ENCODE measurements at places on chromosomes 12 and 14.

- no peak for DNase-seq
These were observed 222.2 kb downstream of the ERC1 start for GRCh38 chr12:1213205-1213604.

GRCh38 chr14:103638594-103638993 is 9.6 kb downstream of the KLC1 start:
- no peak for DNase-seq

GRCh38 chr14:99604766-99605298 is 825 bp upstream of the CCDC85C start:
- no peak for DNase-seq

- DNase-seq = no peak
These were observed 47.9 kb upstream of the NTF3 start for GRCh38 chr12:5384015-5384414.

GRCh38 chr12:65845751-65846537 is 21.7 kb downstream of the HMGA2 start:
- no peak for DNase-seq

DNA sequence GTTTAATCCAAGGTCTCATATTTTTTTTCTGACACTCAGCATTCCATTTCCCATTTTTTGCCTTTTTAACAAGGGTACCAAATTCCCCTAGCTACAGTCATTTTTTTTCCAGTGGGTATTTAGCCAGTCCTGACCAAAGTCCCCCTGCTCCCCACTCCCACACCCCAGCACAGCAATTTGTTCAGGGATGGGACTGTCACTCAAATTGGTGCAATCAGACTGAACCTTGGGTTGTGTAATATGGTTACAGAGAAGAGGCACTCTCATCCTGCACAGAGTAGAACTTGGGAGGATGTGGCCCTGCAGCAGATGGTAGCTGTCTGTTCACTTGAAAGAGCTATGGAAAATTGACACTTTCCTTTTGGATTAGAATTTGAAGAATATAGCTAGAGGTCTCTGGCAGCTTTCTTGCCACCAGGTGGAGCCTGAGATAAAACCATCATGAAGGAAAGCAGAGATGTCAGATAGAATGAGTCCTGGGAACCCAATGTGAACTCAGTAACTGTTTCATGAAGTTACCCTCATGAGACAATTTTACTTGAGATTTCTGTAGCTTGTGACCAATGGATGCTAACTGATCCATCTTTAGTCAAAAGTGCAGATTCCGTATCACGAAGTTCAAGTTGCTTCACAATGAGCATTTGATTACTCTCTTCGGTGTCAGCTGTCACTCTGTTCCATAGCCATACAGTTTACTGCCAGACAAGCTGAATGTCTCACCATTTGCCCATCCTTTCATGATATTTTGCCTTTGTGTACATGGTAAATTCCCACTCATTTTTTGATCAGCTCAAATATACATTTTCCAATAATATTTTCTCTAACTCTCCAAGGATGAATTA is 394.0 kb upstream of the SYT1 start:
- DNase-seq = peak; percentile 42

DNA sequence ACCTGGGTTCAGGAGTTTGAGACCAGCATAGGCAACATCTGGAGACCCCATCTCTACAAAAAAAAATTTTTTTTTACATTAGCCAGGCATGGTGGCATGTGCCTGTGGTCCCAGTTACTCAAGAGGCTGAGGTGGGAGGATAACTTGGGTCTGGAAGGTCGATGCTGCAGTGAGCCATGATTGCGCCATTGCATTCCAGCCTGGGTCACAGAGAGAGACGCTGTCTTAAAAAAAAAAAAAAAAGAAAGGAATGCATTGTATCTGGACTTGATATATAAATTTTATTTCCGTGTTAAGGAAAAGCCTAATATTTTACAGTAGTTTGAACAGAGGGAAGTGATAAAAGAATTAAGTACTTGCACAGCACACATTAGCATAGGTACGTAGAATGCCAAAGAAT is 97.2 kb downstream of the ZC3H14 start:
- no peak for DNase-seq

GRCh38 chr12:96677363-96677762 is 188.0 kb downstream of the CFAP54 start:
- no peak for DNase-seq

- no peak for DNase-seq
These were observed 18.7 kb downstream of the ZFYVE21 start for GRCh38 chr14:103734081-103734888.

GRCh38 chr12:119178544-119179334 is at the start of gene HSPB8:
Gene HSPB8, plus strand, starts transcription at chr12:119178931. Its CDS starts 382 bp downstream, at chr12:119179313.
- no peak for DNase-seq

GRCh38 chr14:103097994-103098957 is 3.8 kb downstream of the EXOC3L4 start:
- no peak for DNase-seq

GRCh38 chr14:105409364-105409763 is 10.3 kb upstream of the MTA1 start:
- no peak for DNase-seq

GRCh38 chr12:97912943-97913342 is 450.3 kb downstream of the RMST start:
- no peak for DNase-seq

GRCh38 chr14:52926953-52927352 is 23.9 kb downstream of the FERMT2 start:
- peak; percentile 69 for DNase-seq

- DNase-seq = no peak
These were observed 393.5 kb downstream of the NOVA1 start for GRCh38 chr14:26204366-26204727.

DNA sequence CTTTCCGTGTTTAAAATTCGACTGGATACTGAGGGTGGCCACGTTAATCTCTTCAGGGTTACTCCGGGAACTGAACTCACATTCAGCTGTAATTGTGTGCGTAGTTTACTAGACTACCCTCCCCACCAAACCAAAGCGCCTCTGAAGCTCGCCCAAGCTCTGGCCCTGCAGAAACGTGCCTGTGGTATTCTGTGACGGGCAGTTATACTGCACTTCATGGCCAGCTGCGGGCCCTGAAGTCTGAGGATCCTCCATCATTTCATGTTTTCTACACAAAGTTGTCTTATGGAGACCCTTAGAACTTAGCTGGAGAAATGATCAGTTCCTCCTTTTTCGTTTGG is 688 bp downstream of the ZNF26 start:
- DNase-seq = no peak

DNA sequence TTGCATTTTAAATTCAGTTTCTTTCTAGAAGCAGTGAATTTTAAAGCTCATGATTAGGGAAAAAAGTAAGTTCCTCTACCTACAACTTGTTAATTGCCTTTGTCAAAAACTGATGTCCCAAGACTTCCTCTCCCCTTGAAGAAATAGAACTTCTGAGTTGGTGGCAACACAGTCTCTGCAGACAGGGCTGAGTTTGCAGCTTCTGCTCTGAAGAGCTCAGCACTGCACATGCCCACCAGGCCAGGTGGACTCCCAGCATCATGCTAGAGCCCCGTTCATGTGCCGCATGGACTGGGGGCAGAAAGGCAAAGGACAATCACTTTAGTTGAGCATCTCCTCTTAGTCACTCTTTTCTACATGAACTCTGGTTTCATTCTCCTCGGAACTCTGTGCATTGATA is 620.1 kb downstream of the VRK1 start:
- no peak for DNase-seq

GRCh38 chr12:55741931-55742680 is 816 bp upstream of the GDF11 start:
- DNase-seq = no peak

DNA sequence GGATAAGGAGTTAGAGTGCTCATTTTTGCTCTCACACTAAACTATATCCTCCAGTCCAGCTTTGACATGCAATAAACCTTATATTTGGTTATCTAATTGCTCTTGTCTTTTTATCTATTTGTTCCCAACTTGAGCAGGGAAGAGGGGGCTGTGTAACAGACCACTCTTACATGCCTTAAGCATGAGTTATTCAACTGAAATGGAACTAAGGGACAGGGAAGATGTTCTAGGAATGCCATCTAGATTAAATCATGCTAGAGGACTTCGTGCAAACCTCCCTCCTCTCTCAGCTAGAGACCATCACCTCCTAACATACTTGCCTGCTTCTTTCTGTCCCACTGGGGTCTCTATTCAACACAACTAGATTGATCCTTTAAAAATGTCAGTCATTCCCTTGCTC is 20.6 kb downstream of the SPX start:
- DNase-seq = no peak

DNA sequence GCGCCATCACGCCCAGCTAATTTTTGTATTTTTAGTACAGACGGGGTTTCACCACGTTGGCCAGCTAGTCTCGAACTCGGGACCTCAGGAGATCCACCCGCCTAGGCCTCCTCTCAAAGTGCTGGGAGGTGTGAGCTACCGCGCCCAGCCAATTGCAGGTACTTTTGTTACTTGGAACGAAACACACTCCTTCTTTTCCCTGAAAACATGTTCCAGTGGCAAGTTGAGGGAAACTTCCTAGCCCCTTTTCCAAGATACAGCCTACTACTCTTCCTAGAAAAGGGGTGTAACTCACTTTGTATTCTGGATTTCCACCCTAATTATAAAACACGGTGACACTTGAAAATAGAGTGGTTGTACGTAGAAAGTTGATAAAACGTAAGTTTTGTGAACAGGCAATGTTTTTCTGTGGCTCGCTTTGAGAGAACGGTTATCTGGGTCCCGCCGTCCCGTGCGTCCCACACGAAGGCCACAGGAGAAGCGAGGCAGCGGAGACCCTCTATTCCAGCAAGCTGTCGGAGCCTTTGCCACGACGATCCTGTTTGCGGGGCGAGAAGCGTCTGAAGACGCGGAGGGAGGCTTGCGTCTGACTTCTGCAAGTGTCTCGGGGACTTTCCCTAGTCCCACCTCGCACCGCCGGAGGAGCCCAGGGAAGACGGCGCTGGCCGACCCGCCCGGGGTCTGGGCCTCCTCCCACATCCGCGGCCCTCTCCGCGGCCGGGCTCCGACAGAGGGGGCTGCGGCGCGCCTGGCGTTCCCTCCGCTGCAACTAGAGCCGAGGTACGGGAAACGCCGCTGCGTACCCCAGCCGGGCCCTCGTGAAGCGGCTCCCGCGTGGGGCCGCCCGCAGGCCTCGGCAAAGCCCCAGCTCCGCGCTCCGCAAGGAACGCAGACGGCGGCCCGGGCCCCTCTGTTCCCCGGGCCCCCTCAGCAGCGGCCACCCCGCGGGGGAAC is 745 bp downstream of the CDCA4 start:
- no peak for DNase-seq

DNA sequence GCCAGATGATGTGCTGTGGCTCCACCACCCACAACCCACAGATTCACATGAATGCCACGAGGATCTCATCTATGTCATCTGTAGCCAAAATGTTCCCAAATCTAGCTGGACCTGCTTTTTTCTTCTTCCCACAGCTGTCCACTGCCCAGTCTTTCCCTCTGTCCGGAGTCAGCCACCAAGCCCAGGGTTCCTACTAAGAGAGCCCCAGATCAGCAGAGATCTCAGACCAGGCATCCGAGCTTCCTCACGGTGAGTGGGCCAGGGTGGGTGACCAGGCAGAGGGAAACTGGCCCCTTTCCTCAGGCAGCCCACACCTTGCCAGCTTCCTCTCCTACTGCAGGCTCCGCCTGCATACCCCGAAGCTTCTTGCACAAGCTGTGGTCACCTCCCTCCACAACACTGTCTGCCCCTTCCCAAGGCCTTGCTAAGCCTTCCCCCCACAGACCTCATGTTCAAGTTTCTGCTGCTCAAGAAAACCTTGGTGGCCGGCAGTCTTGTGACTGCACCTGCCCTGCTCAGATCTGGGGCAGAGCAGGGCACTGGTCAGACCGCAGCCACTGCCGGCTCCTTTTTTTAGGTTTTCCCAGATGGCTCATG is 81.4 kb downstream of the ACTN1 start:
- DNase-seq = no peak

DNA sequence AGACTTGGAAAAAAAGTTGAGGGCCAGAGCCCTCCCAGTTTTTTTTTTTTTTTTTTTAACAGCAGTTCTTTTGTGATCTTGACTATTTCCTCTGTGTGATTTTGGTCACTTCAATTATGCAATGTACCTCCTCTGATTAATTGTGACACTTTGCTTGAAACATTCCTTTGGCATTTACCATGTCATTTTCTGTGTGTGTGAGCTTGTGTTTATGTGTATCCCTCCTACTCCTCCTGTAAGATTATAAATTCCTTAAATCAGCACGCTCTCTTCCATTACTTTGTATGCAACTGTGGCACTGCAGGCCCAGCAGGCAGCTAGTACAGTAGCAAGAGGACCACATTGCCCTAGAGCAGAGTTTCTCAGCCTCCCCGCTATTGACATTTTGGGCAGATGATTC is 33.2 kb upstream of the GALNT16 start:
- no peak for DNase-seq

GRCh38 chr12:102439426-102440405 is 40.6 kb downstream of the IGF1 start:
- no peak for DNase-seq

- no peak for DNase-seq
These were observed 88.5 kb upstream of the RIN3 start for GRCh38 chr14:92425101-92425500.

DNA sequence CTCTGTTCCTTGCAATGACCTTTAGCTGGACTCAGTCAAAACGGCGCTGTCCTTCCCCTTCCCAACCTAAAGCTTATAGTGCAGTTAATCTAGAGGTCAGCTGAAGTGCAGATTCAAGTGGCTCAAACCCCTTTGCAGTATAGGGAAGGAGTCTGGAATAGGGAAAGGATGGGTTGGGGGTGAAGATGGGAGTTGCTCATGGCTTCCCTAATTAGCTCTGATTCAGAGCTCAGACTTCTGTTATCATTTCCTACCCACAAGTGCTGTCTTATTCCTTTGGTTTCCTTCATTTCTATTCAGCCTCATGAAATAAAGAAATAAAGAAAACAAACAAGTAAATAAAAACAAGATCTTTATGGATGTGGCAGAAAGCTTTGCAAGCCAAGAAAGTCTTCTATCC is 264.0 kb upstream of the HMGA2 start:
- DNase-seq = no peak

DNA sequence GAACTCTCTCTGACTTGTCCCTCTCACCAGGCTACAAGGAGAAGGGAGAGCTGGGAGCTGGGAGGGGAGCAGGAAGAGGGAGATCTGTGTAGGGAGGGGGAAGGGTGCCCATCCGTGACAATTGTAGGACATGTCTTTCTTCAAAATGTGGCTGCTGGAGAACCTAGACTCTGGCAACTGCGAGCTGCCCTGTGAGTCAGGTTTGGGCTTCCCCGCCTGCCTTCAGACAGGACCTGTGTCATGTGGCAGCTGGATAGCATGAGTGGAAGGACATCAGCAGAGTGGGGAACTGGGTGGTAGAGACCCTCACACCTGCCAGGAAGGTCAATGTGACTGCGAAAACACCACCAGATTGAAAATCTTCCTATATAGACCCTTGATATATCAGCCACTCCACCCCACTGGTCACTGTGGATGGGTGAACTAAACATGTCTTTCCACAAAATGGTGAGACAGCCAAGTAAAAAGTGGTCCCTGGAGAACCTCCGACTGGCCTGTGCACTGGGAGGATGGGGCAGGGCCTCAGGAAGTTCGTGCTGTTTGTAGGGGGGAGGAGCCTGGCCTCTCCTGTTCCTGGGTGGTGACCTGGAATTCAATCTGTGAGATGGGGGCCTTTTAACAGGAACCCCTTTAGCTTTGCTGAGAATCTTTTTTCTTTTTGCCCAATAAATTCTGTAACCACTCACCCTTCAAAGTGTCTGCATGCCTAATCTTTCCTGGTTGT is 62.2 kb upstream of the CAPRIN2 start:
- DNase-seq = no peak
